ENCODE measurements at places on chromosomes 16 and 17.

DNA sequence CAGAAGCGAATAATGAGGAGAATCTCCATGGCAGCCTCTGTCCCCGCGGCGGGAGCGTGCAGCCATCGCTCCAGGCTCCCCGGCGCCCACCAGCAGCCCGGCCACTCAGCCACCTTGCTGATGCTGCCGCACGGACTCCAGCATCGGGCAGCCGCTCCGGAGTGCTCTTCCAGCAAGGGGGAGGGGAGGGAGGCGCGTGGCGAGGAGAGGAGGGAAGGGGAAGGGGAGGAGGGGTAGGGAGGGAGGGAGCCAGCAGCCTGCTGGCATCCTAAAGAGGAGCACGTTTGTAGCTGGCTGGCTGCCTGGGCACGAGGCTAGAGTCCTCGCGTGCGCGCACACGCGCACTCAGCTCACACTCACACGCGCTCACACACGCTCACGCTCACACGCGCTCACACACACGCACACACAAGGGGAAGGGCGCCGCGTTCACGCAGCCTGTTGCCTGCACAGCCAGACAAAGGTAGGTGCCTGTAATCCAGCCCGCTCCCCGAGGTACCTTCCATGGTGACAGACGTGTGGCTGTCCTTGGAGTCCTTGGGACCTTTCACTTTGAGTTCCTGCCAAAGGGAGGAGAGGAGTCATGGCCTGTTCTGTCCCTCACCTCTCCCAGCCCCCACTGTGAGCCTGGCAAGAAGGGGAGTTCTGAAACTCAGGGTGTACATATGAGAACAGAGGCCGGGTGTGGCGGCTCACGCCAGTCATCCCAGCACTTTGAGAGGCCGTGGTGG is 82.1 kb downstream of the TIMM22 start:
- no peak for DNase-seq

GRCh38 chr16:75011634-75012307 is 12.9 kb downstream of the ZNRF1 start:
- DNase-seq = peak; percentile 53

GRCh38 chr16:11835891-11836649 is 15.3 kb downstream of the RSL1D1 start:
- DNase-seq = no peak

DNA sequence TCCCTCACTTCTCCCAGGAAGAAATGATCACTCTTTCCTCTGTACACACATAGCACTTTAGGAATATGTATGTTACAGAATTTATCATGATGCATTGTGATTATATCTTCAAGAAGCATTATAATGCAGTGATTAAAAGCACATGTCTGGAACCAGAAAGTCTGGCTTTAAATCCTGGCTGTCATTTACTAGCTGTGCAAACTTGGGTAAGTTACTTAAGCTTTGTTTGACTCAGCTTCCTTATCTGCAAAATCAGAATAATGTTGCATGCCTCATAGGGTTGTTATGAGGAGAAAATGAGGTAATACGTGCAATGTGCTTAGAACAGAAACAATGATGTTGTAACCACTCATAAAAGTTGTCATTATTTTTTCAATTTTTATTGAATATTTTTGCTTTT is 156.3 kb upstream of the ZKSCAN2 start:
- DNase-seq = no peak

All from activated T-helper 1 cell treated with anti-CD3 and anti-CD28 coated beads, Interleukin-12 subunit alpha, Interleukin-12 subunit beta, Interleukin-2, Interleukin-4 antibody, amounts not matched to agents 30 ng/mL and 10 ng/mL and 1 ng/mL, durations not matched to agents 14 hours and 24 hours and 36 hours (primary cell).